ENCODE measurements at places on chromosomes 11 and 22.

DNA sequence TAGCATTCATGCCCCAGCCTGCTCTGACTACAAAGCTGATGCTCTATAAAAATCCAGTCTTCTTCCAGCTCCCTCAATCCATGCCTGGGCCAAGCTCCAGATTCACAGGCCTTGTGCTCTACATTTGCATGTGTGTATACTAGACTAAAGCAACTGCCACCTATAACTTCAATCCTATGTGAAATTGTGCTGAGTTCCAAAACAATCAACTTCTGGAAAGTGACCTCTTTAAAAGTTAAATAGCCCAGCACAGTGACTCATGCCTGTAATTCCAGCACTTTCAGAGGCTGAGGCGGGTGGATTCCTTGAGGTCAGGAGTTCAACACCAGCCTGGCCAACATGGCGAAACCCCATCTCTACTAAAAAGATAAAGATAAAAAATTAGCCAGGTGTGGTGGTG is 114.3 kb upstream of the ZC3H12C start:
- no peak for DNase-seq

- DNase-seq, result no peak
Measured at GRCh38 chr11:112776834-112777233, 184.4 kb upstream of the NCAM1 start.

GRCh38 chr22:47230251-47230650 is 467.8 kb downstream of the TBC1D22A start:
- DNase-seq, result no peak

- DNase-seq, result no peak
Measured at GRCh38 chr11:7196396-7197146, 55.1 kb upstream of the SYT9 start.

DNA sequence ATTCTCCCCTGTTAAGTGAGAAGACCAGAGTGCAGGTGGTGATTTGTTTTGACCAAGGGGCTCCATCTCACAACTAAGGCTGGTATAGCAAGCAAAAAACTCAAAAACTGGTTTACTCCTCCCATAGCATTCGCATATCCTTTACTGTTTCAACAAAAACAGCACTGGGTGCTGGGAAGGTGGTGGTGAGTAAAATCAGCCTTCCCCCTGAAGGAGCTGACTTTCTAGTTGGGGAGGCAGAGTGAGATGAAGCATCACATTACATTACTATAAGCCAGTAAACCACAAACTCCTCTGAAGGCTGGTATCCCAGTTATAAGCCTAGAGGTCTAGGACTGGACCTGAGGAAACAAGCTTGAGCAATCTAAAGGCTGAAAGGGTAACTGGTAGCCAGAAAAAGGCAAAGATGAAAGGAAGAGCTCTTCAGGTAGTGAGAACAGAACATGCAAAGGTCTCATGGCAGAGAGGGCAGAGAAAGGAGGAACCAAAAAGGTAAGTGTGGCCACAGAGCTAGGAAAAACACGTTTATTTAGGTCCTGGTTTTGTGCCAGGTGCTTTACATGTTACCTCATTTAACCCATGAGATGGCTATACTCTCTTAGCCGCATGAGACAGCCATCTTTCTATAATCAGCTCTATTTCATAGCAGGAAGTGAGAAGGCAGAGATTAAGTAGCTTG is 22.3 kb downstream of the TMEM123 start:
- no peak for DNase-seq

GRCh38 chr11:130413405-130414106 is 14.9 kb downstream of the ADAMTS8 start:
- no peak for DNase-seq

GRCh38 chr11:94738746-94739145 is 29.4 kb upstream of the AMOTL1 start:
- DNase-seq, result no peak

DNA sequence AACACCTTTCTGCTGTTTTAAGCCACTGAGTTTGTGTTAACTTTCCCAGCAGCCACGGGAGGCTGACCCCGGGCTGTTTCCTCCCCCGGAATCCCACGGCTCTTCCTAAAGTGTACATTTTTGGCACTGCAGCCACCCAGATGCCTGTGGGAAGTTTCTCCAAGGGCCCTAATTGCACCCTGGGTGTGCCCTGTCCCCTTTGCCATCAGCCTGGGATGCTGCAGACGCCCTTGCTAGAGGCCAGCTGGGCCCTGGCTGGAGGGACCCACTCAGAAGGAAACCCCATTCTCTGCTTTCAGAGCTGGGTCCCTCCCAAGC is 883.3 kb downstream of the BRD1 start:
- DNase-seq, result no peak

GRCh38 chr22:45502215-45503049 is at the start of gene FBLN1:
Gene FBLN1 (plus strand): TSS chr22:45502883. CDS start chr22:45502986, 103 bp downstream.
- no peak for DNase-seq

GRCh38 chr11:114912826-114913225 is 234.5 kb downstream of the NXPE2 start:
- DNase-seq, result no peak

GRCh38 chr11:109914038-109914437 is 179.2 kb upstream of the ZC3H12C start:
- DNase-seq, result no peak

GRCh38 chr11:69293087-69293486 is 868 bp upstream of the MYEOV start:
- DNase-seq, result no peak

GRCh38 chr22:20029550-20030225 is 8.8 kb downstream of the TANGO2 start:
- no peak for DNase-seq

DNA sequence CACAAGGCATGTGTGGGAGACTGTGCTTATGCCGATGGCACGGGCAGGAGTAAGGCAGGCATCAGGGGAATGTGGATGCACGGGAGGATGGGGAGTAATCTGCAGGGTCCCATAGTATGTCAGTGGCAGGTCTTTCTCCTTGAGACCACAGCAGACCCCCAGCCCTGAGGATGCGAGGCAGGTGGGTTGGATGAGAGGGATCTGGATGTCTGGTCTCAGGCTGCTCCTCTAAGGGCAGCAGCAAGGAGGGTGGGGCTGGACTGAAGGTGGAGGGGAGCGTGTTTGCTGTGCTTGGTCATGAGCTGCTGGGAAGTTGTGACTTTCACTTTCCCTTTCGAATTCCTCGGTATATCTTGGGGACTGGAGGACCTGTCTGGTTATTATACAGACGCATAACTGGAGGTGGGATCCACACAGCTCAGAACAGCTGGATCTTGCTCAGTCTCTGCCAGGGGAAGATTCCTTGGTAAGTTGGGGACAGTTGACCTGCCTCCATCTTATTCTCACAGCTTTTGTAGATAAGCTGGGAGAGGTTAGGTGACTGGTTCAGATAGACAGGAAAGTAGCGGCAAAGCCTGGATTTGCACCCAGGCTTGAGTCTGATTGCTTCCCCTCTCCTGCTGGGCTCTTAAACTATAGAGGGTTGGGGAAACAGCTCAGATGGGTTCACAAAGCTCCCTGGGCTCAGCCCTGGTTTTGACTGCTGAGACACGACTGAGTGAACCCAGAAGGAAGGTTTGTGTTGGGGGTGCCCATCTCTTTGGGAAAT is at the start of gene APOL1:
Gene APOL1, plus strand, starts transcription at position 380 of the 769 bp plus-strand sequence. CDS start 1,823 bp downstream, outside the sequence.
- DNase-seq, result no peak

DNA sequence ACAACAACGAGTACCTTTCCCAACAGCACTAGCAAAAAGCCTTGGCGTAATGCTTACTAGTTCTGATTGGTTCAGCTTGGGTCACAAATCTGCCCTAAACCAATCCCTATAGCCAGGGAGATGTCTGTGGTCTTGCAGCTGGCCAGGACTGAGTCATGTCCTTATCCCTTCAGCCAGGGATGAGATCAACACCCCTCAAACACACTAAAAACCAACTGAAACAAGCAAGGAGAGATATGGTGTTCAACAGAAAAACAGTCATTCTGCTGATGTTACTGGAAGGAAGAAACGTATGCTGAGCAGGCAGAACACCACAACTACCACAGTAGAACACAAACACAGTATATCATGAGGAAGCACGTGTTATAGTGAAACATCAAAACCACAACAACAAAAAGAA is 375.6 kb downstream of the LARGE1 start:
- no peak for DNase-seq

DNA sequence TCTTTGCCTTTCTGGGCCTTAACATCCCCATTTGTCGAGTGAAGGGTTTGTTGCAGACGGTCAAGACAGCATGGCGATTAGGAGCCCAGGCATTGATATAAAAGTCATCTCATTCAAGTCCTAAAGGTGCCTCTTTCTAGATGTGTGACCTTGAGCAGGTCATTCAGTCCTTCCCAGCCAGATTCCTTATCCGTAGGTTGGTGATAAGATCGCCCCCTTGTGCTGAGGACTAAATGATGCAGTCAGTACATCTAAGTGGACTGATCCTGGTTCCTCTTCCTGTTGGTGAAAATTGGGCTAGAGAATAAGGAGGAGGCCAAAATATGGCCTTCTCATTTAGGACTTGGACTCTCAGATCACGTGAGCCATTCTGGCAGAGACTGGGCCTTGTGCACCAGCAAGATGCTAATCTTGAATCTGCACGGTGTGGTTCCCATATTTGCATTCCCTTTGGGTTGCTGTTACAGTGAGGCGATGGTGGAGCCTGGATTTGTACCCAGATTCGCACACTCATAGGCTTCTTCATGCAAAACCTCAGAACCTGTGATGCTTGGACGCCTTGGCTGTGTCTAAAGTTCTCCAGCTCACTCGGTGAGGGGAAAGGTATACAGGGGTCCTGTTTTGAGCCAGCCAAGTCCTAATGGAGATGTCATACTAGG is 156.8 kb downstream of the MYO18B start:
- no peak for DNase-seq

DNA sequence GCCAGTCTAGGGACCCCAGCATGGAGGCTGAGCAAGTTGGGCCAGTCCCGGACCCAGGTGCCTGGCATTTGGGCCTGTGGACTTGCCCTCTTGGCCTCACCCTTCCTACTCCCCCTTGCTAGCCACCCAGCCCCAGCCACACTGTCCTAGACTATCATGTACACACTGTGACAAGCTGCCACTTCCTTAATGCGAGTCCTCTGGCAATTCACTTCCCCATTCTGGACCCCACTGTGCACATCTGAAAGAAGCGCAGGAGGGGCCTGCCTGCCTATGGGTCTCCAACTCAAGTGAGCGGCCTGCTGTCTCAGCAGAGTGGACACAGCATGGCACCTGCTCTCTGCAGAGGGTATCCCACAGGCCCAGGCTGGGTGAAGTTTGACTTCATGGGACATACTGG is 68.5 kb upstream of the LMO1 start:
- no peak for DNase-seq

DNA sequence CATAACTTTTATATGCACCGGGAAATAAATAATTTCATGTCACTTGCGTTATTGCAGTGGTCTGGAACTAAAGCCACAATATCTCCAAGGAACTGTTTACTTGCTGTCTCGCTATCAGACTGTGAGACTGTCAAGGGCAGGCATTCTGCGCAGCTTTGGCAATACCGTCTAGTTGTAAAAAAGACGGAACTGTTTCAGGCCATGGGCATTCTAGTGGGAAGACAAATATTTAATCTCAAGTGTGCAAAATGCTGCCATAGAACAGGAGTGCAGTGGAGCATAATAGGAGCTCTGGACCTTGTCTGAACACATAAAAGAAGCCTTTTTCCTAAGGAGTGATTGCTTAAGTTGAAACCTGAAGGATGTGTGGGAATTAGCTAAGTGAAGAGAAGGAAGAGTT is 53.8 kb downstream of the PACS1 start:
- DNase-seq, result no peak

- DNase-seq, result no peak
Measured at GRCh38 chr11:121890946-121891515, 225.0 kb downstream of the BLID start.

- no peak for DNase-seq
Measured at GRCh38 chr11:119550053-119550752, 127.2 kb upstream of the THY1 start.

DNA sequence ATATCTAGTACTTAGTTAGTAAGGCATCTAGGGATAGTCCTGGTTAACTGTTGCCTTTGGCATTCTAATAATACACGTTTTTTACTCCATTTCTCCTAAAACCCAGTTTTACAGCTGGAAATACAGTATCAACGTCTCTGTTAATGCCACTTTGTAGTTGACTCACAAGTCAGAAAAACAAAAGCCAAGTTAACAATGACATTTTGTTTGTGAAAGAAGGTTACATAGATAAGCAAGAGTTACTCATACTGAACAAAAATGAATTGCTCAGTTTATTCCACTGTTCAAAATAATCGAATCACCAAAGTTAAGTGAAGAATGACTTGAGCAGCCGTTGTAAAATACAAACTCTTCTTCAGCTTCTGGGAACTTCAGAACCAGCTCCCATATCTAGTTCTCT is 540.3 kb downstream of the ETS1 start:
- DNase-seq, result no peak

- no peak for DNase-seq
Measured at GRCh38 chr11:31607914-31608313, 98.3 kb downstream of the ELP4 start.

- DNase-seq, result no peak
Measured at GRCh38 chr11:110335358-110335757, 38.9 kb upstream of the RDX start.

DNA sequence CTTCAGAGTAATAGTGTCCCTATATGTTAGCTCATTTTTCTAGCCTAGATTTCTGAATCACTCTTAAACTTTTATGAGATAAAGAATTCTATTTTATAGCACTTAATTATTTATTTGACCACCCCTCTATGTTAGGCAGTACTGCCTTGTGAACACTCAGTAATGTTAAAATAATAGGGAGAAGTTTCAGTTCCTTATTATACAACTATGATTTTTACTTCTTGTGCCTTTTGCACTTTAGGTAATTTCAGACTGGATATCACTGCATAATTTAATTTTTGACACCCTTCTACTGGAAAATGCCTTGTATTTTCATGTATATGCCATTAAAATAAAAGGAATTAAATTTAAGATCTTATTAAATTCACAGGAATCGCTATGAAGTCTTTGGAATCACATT is 3.1 kb downstream of the BCO2 start:
- DNase-seq, result no peak

DNA sequence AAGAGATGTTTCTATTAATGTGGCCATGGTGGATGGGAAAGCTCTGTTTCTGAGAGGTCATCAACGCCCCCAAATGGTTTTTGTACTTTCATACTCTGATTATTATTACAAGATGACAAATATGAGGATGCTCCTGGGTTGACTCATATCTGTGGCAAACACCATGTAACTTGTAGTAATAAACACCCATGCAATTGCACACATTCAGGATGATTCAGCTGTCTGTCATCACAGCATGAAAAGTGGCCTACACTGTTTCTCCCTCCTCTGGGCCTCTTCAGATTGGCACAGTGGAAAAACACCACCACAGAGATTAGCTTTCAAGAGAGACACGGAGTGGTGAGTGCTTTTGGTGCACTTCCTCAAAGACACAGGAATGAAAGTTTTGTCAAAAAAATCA is 85.4 kb downstream of the MTNR1B start:
- DNase-seq, result no peak

Measured in suprapubic skin (tissue), 4 donors.